ENCODE measurements at places on chromosomes 2 and 18.

- no peak overlapping the region for H3K4me3 ChIP-seq
- H3K36me3 ChIP-seq = no peaks in the 10 kb centered on the region
- peaks cover 16% of the 10 kb centered on the region for H3K4me1 ChIP-seq
- H3K27me3 ChIP-seq = no peaks in the 10 kb centered on the region
Measured at GRCh38 chr18:75071866-75072671, 136.9 kb downstream of the PTGR3 start.

- peak overlapping the region; percentile 77 for H3K27ac ChIP-seq
- H3K4me1 ChIP-seq = peaks cover 49% of the 10 kb centered on the region
- peak overlapping the region; percentile 4 for H3K4me3 ChIP-seq
- no peaks in the 10 kb centered on the region for H3K36me3 ChIP-seq
- H3K27me3 ChIP-seq = no peaks in the 10 kb centered on the region
Measured at GRCh38 chr2:216492597-216493333, 5.9 kb upstream of the RPL37A start.

DNA sequence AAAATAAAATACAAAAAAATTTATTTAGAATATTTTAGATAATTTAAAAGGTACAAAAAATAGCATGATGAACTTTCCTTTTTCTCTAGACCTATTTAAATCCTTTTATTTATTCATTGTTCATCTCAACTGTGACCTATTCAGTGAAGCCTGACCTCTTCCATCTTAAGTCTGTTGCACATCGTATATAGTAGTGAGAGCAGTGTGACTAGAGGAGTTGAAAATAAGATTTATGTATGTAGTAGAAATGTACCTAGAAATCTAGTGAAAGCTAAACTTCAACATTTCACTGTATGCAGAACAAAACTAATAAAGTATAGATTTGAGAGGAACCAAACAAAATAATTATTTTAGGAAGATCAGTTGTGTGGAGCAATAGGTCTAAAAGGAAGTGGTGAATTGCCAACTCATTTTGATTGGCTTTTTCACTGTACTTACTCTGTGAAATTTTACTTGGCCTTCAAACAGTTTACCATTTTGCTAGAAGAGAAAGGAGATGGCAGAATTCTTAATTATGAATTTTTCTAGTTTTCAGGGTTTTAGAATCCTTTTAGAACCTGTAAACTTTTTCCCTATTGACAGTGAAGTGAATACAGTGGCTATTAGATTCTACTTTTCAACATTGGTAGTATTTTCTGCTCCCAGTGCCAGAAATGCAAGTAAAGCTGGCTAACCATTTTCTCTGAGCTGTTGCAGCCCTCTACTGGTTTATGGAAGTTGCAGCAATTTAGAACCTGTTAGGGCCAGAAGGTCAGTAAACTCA, 11.0 kb downstream of the ANKRD12 start:
- no peaks in the 10 kb centered on the region for H3K36me3 ChIP-seq
- DNase-seq = peak; percentile 54
- no peak overlapping the region for H3K4me3 ChIP-seq
- no peaks in the 10 kb centered on the region for H3K27me3 ChIP-seq
- no peak overlapping the region for H3K27ac ChIP-seq

DNA sequence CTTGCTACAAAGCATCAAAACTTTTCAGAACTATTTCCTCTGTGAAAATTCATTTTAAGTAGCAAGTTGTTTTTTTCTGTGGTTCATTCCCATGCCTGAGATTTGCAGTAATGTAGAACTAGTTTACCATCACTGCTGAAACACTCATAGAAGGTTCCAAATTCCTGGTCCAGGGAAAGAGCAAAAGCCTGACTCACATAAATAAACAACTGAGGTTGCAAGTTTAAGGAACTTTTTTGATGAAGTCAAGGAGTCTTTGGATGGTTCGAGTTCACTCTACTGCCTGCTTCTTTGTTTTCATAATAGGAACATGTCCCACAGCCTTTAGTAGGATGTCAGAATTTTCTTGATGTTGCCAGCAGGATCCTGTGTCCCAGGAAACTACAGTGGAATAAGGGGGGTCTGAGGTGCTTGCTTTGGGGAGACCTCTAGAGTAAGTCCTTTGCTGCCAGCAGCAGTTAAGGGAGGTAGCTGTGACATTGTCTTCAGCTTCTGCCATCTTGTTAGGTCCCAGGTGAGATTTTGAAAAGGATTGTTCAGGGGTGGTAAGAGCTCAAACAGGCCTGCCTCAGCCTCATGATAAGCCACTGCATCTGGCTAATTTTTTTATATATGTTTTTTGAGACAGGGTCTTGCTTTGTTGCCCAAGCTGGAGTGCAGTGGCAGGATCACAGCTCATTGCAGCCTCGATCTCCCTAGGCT, 43.9 kb downstream of the ACSL3 start:
- H3K36me3 ChIP-seq = peaks cover 12% of the 10 kb centered on the region
- peak overlapping the region; percentile 68 for H3K27ac ChIP-seq
- H3K4me1 ChIP-seq = peaks cover 26% of the 10 kb centered on the region
- no peak overlapping the region for H3K4me3 ChIP-seq
- H3K27me3 ChIP-seq = no peaks in the 10 kb centered on the region
- peak; percentile 95 for DNase-seq

GRCh38 chr18:52682260-52682659, 342.3 kb downstream of the DCC start:
- no peak for DNase-seq
- no peak overlapping the region for H3K27ac ChIP-seq
- H3K36me3 ChIP-seq = no peaks in the 10 kb centered on the region

Data from astrocyte (in vitro differentiated cells and primary cell).